Suppressor macrophage treated with lipopolysaccharide for 4 hours (primary cell): ENCODE measurements at places on chromosomes 7 and 10.

DNA sequence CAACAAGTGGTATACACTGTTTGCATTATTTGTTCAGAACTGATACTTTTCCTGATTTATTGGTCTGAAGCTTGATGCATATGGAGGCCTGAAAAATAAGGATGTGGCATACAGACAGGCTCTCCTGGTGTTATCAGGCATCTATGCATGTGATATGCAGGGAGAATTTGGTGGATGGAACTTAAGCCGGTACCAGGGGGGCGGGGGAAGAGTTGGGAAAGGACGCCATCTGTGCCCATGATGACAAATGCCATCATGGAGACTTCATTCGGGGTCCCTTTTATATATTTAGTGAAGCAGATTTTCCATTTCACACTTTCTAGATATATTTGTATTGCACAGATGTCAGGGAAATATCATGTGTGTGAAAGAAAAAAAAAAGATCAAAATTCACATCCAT is 5.4 kb downstream of the HECW1 start:
- no peak for DNase-seq

DNA sequence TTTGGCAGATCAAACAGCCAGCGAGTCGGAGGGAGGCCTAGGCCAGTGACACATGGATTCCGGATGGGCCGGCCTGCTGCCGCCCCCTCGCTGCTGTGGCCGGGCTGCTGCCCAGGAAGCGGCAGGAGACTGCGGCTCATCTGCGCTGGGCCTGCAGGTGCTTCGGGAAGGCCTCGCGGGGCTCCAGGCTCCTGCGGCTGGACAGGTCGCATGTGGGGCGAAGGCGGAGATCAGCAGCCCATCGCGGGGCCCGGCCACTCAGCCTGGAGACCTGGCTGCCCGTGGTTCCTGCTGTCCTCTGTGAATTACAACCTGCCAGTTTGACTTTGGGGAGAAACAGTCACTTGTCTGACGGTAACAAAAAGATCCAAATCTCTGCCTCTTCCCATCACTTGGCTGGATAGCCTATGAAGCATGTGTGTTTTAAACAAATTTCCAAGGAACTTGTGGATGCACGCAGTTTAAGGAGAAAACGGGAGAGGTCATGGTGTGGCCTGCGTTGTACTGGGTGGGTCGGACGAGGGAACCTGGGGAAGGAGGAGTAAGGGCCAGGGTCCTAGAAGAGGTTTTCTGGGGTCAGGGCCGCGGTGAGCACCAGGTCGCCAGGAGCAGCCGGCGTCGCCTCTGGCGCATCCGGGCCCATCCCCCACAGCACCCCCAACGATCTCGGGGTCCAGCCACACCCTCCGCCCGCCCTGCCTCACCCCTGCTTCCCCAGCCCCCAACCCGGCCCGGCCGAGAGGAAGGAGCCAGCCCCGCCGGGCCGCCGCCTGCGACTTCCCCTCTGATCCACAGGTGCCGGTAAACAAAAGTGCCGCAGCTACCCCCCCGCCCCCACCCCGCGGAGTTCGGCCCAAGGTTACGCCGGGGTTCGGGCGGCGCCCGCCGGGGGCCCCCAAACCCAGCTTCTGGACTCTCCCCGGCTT is 1.6 kb downstream of the SPOCK2 start:
- DNase-seq: no peak

GRCh38 chr7:43508461-43508860 is 74.4 kb upstream of the STK17A start:
- DNase-seq: no peak

DNA sequence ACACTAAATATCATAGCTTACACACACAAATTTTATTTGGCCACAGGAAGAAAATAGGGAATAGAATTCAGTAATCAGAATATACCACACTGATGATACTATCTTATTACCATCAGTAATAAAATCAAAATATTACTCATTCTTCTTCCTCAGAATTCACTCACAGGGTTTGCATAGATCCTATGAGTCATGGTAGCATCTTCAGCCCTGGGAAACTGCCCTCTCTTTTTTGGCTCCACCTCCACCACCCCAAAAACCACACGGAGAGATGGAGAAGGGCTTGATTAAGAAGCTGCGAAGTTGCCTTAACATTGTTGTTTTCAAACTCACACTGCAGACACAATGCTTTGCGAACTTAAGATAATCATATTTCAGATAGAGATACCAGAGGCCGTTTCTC is 154.1 kb upstream of the AHR start:
- peak; percentile 80 for DNase-seq

DNA sequence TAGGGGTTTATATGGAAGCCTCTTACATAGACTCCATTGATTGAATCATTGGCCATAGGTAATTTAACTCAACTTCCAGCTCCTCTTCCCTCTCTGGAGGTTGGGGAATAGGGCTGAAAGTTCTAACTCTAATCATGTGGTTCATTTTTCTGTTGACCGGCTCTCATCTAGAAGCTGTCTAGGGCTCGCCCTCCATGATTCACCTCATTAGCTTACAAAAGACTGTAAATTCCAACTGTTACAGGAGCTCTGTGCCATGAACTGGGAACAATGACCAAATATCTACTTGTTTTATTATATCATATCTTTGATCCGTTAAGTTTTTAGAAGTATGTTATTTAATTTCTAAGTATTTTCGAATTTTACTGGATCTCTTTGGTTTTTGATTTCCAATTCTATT is 263.0 kb downstream of the TCF7L2 start:
- DNase-seq: no peak

GRCh38 chr7:55723621-55723941 is 139.0 kb downstream of the SEPTIN14 start:
- no peak for DNase-seq

- peak; percentile 50 for DNase-seq
These were observed at the start of gene FAM241B for GRCh38 chr10:69629897-69630650. TSS of gene FAM241B (plus strand) at chr10:69630247. CDS start at chr10:69631744, 1,497 bp downstream.

- DNase-seq: no peak
These were observed 104.7 kb downstream of the GFRA1 start for GRCh38 chr10:116168329-116168728.

- DNase-seq: no peak
These were observed 755 bp downstream of the FAM171A1 start for GRCh38 chr10:15370212-15370855.

GRCh38 chr7:41892356-41893100 is 189.6 kb upstream of the INHBA start:
- DNase-seq: no peak

GRCh38 chr7:50467817-50468610 is 17.9 kb upstream of the FIGNL1 start:
- peak; percentile 80 for DNase-seq

GRCh38 chr10:110149259-110149658 is 58.1 kb upstream of the MXI1 start:
- no peak for DNase-seq

- peak; percentile 91 for DNase-seq
These were observed 115.0 kb downstream of the FAM107B start for GRCh38 chr10:14659626-14660196.

DNA sequence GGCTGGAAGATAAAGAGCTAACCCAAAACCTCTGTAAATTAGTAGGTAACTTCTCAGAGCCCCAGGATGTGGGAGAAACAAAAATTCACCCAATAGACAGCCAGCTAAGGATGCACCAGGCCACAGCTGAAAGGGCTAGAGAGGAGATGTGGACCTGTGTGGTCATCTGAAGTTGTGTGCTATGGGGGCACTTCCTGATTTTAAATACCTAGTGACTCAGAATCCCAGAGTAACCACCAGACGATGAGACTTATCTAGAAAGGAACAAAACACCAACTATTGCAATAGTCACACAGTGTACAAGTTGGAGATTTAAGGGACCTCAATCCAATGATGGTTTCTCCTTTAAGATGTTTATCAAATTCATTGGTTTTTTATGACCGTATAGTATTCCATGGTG is 408.3 kb upstream of the ANKRD30A start:
- no peak for DNase-seq

DNA sequence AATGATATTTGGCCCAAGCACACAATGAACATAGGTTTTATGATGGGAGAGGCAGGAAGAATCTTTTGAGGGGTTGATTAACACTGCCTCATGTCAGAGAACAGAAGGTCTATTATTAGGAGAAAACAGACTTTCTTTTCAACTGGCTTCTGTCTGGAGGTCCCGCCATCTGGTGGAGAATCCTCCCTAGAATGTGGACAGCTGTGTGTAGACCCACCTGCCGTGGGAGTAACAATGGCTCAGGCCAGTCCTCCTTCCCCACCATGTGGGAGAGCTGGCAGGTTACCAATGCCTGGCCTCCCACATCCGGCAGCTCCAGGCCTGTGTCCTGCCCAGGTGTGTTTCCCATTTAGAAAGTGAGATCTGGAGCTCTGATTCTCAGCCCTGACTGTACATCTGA is 70.4 kb upstream of the AOAH start:
- DNase-seq: no peak

DNA sequence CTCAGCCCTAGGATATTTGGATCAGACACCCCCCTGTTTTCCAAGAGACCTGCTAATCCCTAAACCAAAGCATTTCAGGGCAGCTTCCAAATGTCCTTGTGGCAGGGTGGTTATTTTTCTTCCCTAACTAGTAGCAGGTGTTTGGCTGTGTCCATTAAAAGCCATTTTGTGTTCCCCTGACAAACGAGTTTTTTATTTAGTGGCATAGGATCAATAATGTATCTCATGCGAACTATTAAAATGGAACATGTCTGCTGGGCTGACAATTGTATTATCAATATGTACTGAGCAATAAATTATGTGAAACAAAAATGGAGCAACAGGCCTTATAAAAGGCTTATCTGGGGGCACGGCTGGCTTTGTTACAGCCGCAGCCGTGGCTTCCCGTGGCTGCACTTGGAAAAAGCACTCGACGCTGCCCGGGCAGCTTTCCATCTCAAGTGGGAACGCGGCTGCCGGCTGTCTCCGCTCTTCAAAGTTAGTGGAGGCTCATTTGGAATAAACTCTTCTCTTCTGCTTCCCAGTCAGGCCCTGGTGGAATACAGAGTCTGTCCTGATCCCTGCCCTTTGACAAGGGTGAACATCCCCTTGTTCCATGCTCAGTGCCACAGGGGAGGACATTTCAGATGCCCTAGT is 554.3 kb downstream of the TYW1 start:
- no peak for DNase-seq

GRCh38 chr10:104907521-104907920 is 266.4 kb downstream of the SORCS3 start:
- DNase-seq: no peak

DNA sequence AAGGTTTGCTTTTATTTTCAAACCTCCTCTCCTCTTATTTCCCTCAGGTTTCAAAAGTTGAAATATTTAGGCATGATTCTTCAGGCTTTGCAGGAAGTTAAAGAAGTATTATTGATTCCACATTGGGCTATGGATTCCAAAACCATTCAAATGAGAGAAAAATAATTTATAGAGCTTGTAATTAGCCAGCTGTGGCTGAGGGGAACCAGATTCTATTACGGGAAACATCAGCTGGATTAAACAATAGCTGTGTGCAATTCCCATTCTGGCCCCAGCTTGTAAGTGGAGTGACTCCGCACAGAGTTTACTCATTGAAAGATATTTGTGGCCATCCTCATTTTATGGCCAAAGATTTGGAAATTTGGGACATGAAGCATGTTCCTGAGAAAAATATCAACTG is 77.0 kb upstream of the PHYHIPL start:
- DNase-seq: no peak

DNA sequence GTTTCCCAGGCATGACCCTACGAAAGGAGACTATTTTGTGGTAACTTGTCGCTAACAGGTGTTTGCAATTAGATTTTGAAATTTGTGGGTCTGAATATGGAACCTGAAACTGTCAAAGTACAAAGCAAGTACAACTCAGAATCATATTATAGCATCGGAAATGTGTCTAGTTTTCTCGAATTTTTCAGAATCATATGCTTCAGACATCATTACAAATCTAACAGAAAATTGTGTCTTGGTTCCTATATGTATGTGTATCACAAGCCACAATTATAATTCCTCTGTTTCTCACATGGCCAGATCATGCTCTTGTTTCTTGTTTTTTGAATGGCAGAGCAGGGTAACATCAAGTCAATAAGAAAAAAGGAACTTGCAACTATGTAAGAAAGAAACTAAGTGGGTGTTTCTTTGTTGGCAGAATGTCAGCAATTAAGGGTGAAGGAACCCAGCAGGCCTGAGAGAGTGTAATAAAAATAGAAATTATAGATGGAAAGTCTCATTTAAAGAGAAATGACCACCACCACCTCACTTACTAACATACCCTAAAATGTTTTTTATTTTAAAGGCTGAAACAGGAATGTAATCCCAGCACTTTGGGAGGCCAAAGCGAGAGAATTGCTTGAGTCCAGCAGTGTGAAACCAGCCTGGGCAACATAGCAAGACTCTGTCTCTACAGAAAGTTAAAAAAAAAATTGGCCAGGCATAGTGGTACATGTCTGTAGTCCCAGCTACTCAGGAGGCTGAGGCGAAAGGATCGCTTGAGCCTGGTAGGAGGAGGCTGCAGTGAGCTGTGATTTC is 51.3 kb downstream of the PRTFDC1 start:
- DNase-seq: peak; percentile 92

GRCh38 chr7:148553979-148554378 is 36.6 kb upstream of the C7orf33 start:
- no peak for DNase-seq

DNA sequence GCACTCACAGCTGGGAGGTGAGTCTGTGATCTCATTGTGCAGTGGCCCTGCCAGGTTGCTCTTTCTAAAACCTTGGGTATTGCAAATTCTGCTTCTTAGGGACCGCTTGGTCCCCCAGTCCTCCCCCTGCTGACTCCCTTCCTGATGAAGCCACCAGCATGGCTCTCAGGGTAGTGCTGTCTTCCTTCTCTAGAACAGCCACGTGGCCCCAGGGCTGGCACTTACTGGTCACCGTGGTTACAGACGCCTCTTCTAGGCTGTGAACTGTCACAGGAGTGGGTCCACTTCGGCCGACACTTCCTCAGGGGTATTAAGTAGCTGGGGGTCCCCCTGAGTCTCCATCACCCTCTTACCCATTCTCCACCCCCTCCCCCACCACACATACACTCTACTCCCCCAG is 2.7 kb upstream of the HTRA1 start:
- DNase-seq: no peak

- DNase-seq: no peak
These were observed 1.2 kb downstream of the RBM33 start for GRCh38 chr7:155645662-155646061.

- no peak for DNase-seq
These were observed 3.0 kb upstream of the CRYGN start for GRCh38 chr7:151442776-151443496.

DNA sequence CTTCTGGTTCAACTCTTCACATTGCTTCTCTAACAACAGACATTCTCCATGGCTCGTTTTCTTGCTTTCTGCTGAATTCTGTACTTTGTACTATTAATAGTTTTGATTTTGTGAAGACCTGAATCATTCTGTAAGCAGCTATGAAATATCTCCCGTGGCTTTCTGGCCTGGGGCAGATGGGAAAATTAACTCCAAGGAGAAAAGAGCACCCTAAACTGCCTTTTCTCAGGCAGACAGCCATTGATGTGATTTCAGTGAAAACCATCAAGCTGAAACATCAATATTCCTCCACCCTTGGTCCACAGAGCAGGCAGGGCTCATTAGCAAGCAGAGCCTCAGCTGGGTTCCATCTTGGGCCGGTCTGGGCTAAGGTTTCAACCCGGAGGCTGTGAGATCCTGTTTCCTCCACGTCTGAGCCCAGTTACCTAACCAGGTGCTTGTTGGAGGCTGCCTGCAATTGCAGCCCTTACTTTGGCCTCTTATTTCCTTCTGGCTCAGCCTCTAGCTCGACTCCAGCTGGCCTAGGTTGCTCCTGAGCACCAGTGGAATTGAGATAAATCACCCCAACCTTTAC is 21.1 kb upstream of the EZH2 start:
- no peak for DNase-seq

- no peak for DNase-seq
These were observed 41.6 kb downstream of the FRMPD2 start for GRCh38 chr10:48232717-48233447.
